ENCODE measurements at places on chromosomes 4 and X.

DNA sequence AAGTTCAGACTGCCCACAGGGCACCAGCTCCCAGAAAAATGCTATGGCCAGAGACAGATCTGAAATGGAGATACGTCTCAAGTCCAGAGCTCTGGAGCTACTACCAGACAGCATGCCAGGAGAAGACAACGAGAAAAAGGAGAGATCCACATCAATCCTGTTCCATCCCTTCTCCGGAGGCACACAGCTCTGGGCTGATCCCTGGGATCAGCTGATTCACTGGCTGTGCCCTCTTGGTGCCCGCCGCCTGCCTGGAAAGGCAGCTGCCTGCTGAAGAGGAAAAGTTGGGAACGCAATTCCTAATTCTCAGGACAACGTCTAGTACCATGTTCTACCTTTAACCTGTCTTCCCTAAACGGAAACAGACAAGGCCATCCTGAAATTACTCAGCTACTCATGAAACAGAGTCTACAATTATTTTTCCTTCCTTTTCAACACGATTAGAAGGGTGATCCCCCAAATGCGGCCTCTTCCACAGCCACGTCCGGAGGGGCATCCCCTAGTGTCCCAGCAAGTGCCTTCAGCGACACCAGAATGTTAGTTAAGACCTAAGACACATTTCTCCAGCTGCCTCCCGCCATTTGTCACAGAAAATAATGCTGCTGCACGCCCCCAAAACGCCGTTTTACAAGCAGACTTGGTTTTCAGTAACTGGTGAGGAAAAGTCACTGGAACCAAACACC is 2.4 kb downstream of the ZFYVE28 start:
- DNase-seq, result no peak

GRCh38 chrX:63530654-63531053 is 179.5 kb upstream of the SPIN4 start:
- DNase-seq, result no peak

GRCh38 chr4:107654694-107655093 is 65.3 kb downstream of the PAPSS1 start:
- no peak for DNase-seq

DNA sequence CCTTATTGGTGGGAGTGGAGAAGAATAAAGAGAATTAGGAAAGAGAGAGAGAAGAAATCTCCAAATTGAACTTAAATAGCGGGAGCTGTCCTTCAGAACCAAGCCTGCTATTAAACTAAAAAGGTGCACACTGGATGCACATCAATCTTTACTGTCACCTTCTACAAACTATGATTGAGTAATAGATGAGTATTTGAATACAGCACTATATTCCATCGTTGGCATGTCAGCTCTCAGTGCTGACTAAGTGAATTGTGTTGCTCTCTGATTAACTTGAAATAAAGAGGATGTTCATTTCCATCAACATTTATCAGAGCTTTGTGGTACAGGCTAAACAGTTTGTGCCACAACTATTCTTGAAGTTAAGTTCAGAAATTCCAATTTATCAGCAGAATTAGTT is 143.7 kb upstream of the PABPC4L start:
- no peak for DNase-seq

GRCh38 chr4:46389301-46389775 is 590 bp downstream of the GABRA2 start:
- DNase-seq, result no peak

- DNase-seq, result no peak
Measured at GRCh38 chr4:89868999-89869589, 25.6 kb upstream of the MMRN1 start.

GRCh38 chr4:108590776-108591175 is 29.6 kb upstream of the RPL34 start:
- no peak for DNase-seq

DNA sequence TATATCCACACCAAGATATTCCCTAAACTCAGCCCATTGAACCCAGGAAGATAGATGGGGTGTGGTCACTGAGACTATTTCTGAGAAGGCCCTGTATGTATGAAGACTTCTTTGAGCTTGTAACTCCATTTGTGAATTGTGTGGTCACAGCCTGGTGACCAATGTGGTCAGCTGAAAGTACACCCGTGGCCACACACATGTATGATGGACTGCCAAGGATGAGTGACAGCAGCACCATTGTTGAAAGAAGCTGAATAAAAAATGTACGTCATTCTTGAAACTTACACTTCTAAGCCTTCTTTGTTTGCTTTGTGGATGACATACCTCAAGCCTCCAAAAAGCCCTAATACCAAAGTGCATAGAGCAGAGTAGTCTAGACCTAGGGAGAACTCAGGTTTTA is 581.4 kb downstream of the RAB28 start:
- no peak for DNase-seq

- DNase-seq, result no peak
Measured at GRCh38 chr4:165506849-165507248, 128.0 kb downstream of the CPE start.

DNA sequence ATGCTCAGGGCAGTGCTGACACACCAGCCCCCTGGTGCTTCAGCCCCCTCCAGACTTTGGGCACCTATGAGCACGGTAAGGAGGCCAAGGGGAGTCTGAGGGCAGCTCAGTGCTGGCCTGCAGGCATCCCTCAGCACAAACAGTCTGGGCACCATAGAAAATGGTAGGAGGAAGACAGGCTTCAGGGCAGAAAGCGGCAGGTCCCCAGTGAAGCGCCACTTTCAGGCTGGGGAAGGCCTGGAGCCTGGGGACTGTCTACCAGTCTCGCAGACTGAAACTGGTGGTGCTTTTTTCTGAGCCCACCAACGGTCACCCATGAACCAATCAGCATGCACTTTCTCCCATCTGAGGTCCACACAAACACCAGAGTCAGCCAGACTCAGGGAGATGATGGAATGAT is 1074.7 kb downstream of the PCDH18 start:
- no peak for DNase-seq

DNA sequence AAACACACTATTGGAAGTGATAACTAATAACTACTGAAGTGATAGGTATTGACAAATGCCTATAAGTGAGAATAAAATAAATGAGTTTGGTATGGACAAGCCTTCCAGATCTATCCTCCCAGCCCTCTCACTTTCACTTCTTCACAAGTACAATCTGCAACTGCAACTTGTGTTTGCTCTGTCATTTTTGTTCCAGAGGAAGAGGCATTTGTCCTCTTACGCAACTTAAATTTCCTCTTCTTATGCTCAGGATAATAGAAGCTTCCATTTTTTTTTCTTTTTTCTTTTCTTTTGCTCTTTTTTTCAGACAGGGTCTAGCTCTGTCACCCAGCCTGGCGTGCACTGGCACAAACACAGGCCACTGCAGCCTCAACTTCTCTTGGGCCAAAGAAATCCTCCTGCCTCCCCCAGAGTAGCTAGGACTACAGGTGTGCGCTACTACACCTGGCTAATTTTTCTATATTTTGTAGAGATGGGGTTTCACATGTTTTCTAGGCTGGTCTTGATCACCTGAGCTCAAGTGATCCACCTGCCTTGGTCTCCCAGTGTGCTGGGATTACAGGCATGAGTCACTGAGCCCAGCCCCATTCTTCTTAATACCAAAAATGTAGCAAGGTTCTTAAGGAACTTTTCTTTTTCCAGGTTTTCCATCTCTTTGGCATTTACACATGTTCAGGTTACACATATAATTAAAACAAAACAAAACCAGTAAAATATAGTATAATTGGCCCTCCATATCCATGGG is 73.1 kb downstream of the PDGFC start:
- DNase-seq, result no peak

GRCh38 chr4:3346146-3346545 is 53.3 kb downstream of the RGS12 start:
- DNase-seq, result no peak
